ENCODE measurements at places on chromosomes 13 and 19.

DNA sequence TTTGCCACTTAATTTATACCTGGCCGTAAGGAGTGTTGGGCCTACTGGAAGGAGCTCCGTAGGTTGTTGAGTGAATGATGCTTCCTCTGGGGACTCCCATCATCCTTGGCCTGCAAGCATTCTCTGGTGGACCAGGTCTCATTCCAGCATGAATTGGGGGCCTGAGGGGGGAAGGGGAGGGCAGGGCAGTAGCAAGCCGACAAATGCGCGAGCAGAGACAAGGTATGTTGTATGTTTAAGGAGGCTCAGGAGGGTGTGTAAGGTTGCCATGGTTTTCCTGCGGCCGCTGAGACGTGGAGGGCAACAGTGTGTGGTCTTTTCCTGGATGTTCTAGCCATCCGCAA is 749 bp downstream of the ZNF264 start:
- no peak for DNase-seq

GRCh38 chr13:26787961-26788360 is 27.4 kb upstream of the GPR12 start:
- no peak for DNase-seq

GRCh38 chr13:90675129-90675528 is 672.4 kb upstream of the MIR17HG start:
- no peak for DNase-seq

GRCh38 chr19:14554382-14554812 is 17.5 kb downstream of the NDUFB7 start:
- no peak for DNase-seq

DNA sequence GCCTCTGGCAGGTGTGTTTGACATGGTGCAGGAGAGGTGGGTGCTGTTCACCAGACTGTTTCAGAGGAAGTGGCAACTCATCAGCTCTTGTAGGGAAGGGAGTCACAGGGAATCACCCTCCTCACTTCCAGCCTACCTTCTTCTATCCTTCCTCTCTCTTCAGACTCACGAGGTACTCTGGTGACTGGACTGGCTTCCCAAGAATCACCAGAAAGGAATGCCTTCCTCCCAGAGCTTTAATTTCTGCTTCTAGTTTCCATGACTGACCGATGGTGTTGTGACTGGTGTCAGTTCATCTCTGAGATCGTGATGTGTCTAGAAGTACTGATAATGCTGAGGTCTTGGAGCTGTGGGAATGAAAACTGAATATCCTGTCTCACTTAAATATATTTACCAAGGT is 247.3 kb downstream of the KCTD12 start:
- DNase-seq, result no peak

DNA sequence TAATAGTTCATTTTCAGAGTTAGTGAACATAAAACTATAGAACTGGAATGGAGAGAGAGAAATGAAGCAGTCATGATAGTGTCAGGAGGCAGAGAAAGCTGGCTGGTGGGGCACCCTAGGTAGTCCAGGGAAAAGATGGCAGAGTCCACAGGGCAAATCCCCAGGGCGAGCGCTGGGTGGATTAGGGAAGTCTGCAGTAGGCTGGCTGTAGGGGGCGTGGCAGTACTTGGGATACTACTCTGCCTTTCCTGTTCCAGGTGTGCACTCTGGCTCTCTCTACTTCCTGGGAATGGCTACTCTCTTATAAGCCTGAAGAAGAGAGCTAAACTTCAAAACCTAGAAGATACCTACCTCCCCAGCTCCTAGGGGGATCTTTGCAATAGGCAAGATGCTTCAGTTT is 232.9 kb upstream of the SLC10A2 start:
- no peak for DNase-seq

- DNase-seq, result no peak
Measured at GRCh38 chr19:5396963-5397362, 56.4 kb upstream of the PTPRS start.

GRCh38 chr13:110559986-110560385 is 1.5 kb downstream of the RAB20 start:
- no peak for DNase-seq

- DNase-seq, result no peak
Measured at GRCh38 chr13:114112231-114112825, 20.1 kb downstream of the RASA3 start.

GRCh38 chr19:20423381-20424197 is 142.0 kb downstream of the ZNF737 start:
- DNase-seq, result peak; percentile 1

DNA sequence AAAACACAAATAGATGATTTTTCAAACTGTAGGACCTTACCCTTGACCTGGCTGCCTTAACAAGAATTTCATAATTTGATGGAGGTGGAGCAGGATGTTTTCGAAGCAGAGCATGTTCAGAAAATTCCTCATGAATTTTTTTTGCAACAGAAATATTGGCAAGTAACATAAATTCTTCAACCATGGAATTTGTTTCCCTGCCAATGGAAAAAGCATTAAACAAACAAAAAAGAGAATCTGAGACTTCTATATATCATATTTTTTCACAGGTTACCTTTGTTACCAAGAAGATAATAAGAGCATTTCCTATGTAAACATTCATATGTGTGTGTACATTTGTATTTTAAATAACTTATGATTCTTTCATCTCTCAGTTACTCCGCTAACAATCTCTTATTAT is 18.3 kb downstream of the DIS3 start:
- no peak for DNase-seq

- no peak for DNase-seq
Measured at GRCh38 chr13:46983881-46984280, 87.0 kb upstream of the HTR2A start.

GRCh38 chr13:31331068-31331467 is 131.3 kb downstream of the B3GLCT start:
- no peak for DNase-seq

DNA sequence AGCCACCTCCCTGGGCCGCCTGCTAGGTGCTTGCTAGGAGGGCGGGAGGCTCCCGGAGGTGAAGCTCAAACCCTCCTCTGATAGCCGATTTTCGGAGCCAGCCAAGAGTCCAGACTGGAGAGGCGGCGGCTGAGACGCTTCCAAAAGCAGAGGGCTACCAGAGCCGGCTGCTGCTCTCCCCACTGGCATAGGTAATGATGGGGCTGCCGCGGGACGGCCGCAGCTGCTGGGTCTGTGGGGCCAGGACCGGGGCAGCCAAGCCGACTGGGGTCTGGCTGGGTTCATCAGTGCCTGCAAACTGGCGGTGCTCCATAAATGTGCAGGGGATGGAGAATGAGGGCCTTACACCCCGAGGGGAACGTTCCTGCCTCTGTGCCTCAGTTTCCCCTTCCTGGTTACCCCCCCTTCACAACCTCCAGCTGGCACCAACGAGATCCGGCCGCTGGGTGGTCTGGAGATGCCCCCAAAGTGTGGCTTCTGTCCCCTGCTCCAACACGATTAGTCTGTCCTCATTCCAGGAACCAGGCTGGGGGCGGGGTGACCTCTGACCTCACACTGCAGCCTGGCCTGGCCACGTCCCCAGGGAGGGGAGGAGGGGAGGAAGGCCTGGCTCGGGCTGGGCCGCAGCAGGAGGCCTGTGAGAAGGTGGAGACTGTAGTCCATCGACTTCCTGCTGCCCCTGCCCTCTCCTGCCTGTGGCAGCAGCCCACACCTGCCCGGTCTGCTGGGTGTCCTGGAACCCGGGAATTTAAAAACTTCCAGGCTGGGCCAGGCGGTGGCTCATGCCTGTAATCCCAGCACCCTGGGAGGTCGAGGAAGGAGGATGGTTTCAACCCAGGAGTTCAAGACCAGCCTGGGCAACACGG is 3.8 kb upstream of the WDR18 start:
- DNase-seq, result no peak

DNA sequence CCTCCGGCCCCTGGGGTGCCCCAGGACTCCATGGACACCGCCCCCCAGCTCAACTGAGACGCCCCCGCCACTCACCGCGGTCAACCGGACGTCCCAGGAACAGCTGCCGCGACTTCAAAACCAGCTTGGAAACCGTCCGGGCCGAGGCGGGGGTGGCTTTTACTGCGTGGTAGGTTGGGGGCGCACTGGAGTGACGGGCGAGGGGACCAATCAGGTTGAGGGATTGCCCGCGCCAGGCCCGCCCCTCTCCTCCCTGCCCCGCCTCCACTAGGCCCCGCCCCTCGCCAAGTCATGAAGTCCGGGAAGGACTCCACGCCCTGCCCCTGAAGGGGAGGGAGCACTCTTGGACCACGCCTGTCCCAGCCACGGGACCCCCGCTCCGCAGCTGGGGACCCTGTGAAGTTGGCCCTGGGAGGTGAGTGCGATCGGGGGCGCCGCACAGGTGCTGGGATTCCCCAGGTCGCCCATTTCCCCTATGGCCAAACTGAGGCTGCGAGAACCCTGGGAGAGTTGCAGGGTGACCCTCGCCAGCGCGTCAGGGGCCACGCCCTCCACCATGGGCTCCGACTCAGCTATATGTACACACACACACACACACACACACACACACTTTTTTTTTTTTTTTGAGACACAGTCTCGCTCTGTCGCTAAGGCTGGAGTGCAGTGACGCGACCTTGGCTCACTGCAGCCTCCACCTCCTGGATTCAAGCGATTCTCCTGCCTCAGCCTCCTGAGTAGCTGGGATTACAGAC is at the start of gene PLIN3:
Gene PLIN3 (minus strand): TSS at position 134 of the 752 bp plus-strand sequence. CDS start 6,273 bp downstream, outside the sequence.
- no peak for DNase-seq

DNA sequence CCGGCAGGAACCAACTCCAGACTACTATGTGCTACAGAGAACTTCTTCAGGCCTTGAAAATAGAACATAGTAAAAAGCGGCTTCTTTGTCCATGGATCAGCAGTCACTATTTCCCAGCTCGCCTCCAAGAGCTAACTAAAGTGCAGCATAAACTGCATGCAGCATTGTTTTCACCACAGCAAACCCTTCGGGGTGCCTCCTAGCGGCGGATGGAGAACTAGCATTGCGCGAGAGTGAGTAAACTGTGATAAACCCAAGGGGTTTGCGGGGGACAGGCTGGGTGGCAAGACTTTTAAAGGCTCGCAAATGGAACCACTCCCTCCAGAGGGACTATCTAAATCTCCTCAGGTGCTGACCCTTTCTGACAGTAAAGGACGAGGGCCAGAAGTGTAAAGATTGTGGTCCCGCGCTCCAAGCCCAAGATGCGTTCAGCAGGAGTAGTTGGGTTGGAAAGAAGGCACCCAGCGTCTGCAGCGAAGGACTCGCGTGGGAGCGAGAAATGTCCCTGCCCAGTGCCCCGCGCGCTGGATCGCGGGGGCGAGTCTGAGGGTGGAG is 21.5 kb upstream of the SGCG start:
- DNase-seq, result no peak

DNA sequence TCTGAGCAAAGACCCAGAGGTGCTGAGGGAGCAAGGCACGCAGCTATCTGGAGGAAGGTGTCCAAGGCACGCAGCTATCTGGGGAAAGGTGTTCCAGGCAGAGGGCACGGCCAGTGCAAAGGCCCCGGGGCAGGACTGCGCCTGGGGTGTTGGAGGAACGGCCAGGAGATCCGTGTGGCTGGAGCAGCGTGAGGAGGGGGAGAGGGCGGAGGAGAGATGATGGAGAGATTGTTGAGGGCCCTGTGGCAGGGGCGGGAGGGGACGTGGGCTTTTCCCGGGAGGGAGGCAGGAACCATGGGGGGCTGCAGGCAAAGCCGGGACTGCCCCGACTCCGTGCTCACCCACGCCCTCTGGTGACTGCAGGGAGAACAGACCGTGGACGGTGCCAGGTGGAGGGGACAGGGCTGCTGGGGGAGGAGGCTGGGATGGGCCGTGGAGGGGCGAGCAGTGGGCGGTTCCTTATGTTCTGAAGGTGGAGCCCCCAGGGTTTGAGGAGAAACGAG is 13.3 kb upstream of the MISP start:
- DNase-seq, result no peak

DNA sequence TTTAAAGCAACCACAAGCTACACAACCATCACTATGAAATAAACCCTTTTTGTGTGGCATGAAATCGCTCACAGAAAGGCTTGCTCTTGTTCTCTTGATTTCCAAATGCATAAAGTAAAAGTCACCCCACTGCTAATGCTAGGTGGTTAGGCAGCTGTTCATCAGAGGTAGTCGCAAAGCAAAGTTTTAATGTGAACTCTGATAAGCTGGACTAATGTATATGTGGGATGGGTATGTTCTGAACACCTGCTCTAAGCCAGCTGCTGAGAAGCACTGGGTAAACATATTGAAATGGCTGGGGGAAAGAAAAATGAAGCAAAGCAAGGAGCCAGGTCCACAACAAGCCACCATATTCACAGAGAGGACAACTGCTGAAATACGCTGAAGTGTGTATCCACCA is 142.3 kb downstream of the KLF12 start:
- no peak for DNase-seq

DNA sequence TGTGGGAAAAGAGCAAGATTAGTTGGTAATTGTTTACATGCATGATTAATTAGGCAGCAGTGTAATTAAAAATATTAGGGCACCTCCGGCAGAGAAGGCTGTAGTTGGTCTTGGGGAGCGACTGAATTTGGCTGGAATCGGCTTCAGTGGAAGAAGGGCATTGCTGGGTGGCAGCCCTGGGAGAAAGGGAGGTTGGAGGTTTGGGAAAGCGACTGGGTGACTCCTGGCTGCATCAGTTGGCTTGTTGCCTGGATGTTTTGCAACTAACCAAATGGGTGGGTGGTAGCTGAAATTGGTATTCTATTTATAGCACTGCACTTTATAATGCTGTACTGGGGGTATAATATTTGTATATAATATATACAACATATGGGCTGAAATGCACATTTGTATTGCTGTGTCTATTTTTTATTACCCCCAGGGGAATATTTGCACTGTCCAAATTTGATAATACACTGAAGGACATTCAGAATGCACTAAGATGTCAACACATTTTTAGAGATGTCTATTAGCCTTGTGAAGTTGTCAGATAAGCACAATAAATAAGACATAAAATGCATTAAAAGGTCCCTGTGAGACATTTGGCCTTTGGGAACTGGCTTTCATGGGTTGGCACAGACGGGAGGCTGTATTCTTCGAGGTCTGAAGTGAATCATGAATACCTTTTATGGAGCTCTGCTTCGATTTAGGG is 1.7 kb downstream of the B3GLCT start:
- no peak for DNase-seq

GRCh38 chr13:58979851-58980250 is 1183.9 kb downstream of the DIAPH3 start:
- DNase-seq, result no peak

GRCh38 chr13:74200081-74200480 is 65.9 kb upstream of the KLF12 start:
- no peak for DNase-seq

DNA sequence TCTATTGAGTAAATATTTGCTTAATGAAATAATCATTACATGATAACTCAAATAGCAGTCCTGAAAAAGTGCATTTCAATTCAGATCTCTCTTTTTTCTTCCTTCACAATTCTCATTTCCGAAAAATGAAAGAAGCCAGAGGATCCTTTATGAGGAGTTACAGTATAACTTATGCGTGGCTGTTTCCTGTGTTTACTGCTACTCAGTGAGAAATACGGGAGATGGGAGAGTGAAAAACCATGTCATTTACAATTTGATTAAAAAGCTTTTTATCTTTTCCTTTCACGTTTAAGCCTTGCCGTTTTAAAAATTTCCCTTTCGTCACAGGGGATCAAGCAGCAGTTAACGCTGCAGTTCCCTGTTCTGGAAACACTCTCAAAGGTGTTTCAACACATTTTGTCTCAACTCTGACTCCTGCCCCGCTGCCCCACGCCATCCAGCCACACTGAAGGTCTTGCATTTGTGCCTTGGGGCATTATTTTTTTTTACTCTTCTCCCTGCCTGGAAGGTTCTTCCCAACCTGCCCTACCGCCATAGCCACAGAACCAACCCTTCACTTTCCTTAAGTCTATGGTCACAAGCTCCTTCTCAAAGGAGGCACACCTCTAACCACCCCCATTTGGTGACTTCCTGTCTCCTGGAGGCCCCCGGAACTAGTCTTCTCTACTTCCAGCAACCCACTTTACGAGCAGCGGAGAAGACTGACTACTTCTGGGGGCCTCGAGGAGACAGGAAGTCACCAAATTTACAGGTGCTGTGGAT is 17.0 kb downstream of the KL start:
- no peak for DNase-seq

GRCh38 chr19:39438270-39438934 is 2.7 kb upstream of the RPS16 start:
- DNase-seq, result no peak

Measured in cerebellar nuclear complex (tissue), 1 donor.